Naive thymus-derived CD8-positive, alpha-beta T cell (primary cell): ENCODE measurements at places on chromosomes 2 and 18. TPM values are rescaled to one million over a fixed set of nuclear protein-coding genes. Genes with fewer than 3 reads are reported as not detected.

RNPEPL1 gene
- 39.8 TPM for polyA plus RNA-seq

VWC2L gene
- not detected for polyA plus RNA-seq

HOXD4 gene
- polyA plus RNA-seq: not detected

POMC gene
- 4.9 TPM for polyA plus RNA-seq

ABCA12 gene
- not detected for polyA plus RNA-seq

- H3K4me1 ChIP-seq: no peaks in the 10 kb centered on the region
- no peaks in the 10 kb centered on the region for H3K36me3 ChIP-seq
- H3K27me3 ChIP-seq: no peaks in the 10 kb centered on the region
Measured at GRCh38 chr2:201559067-201559710, 84.1 kb downstream of the TMEM237 start.

- H3K4me3 ChIP-seq: peak overlapping the region; percentile 87
- no peaks in the 10 kb centered on the region for H3K27me3 ChIP-seq
- no peak for DNase-seq
- peak overlapping the region; percentile 98 for H3K27ac ChIP-seq
Measured at GRCh38 chr2:30267161-30267975, 36.0 kb downstream of the LBH start.

GRCh38 chr2:237440819-237441281 lies 26.9 kb upstream of the COL6A3 start:
- H3K4me3 ChIP-seq: no peak overlapping the region
- no peaks in the 10 kb centered on the region for H3K36me3 ChIP-seq
- H3K4me1 ChIP-seq: peaks cover 58% of the 10 kb centered on the region
- H3K27ac ChIP-seq: peak overlapping the region; percentile 82

DNA sequence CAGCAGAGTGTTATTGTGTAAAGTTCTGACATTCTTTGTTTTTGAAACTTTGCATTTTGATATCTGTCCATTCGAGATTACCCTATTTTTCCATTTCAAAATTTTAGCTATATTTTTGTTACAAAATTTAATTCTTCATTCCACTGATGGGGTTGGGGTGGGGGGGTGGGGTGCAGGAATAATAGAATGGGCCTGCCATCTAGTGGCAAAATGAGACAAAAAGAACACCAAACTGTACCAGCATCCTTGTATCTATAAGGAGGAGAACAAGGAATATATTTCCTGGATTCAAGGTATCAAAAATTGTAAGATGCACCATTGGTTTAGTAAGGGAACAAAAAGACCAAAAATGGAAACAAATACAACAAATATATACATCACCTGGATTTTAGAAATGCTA lies 27.9 kb upstream of the TTR start:
- H3K4me3 ChIP-seq: no peak overlapping the region
- H3K36me3 ChIP-seq: no peaks in the 10 kb centered on the region
- no peaks in the 10 kb centered on the region for H3K4me1 ChIP-seq
- H3K27me3 ChIP-seq: peaks cover 4% of the 10 kb centered on the region
- no peak for DNase-seq
- no peak overlapping the region for H3K27ac ChIP-seq

- no peaks in the 10 kb centered on the region for H3K4me1 ChIP-seq
- H3K4me3 ChIP-seq: no peak overlapping the region
- no peak for DNase-seq
- H3K27me3 ChIP-seq: no peaks in the 10 kb centered on the region
- no peaks in the 10 kb centered on the region for H3K36me3 ChIP-seq
- H3K27ac ChIP-seq: no peak overlapping the region
Measured at GRCh38 chr2:51297488-51297887, 265.6 kb upstream of the NRXN1 start.

- no peak for DNase-seq
- no peaks in the 10 kb centered on the region for H3K27me3 ChIP-seq
- H3K4me1 ChIP-seq: peaks cover 30% of the 10 kb centered on the region
- peak overlapping the region; percentile 91 for H3K27ac ChIP-seq
- no peaks in the 10 kb centered on the region for H3K36me3 ChIP-seq
- H3K4me3 ChIP-seq: peak overlapping the region; percentile 75
Measured at GRCh38 chr2:65030476-65031332, 25.5 kb upstream of the CEP68 start.

- DNase-seq: no peak
- no peaks in the 10 kb centered on the region for H3K4me1 ChIP-seq
- H3K27me3 ChIP-seq: no peaks in the 10 kb centered on the region
- H3K4me3 ChIP-seq: no peak overlapping the region
Measured at GRCh38 chr2:74999468-74999867, 41.0 kb downstream of the POLE4 start.
